Osteocyte (in vitro differentiated cells): ENCODE measurements at places on chromosomes 5 and 9. TPM values are rescaled to one million over a fixed set of nuclear protein-coding genes. Genes with fewer than 3 reads are reported as not detected.

ADAMTSL1 gene
- 1.2 and 1.5 TPM in 2 replicates for total RNA-seq

UBAP2 gene
- 39.9 and 40.6 TPM in 2 replicates for total RNA-seq

QRFP gene
- total RNA-seq: not detected in 2 replicates

UQCRQ gene
- 371 and 387 TPM in 2 replicates for total RNA-seq

- DNase-seq: no peak
Measured at GRCh38 chr9:93355827-93356226, 95.7 kb upstream of the FAM120A start.

DNA sequence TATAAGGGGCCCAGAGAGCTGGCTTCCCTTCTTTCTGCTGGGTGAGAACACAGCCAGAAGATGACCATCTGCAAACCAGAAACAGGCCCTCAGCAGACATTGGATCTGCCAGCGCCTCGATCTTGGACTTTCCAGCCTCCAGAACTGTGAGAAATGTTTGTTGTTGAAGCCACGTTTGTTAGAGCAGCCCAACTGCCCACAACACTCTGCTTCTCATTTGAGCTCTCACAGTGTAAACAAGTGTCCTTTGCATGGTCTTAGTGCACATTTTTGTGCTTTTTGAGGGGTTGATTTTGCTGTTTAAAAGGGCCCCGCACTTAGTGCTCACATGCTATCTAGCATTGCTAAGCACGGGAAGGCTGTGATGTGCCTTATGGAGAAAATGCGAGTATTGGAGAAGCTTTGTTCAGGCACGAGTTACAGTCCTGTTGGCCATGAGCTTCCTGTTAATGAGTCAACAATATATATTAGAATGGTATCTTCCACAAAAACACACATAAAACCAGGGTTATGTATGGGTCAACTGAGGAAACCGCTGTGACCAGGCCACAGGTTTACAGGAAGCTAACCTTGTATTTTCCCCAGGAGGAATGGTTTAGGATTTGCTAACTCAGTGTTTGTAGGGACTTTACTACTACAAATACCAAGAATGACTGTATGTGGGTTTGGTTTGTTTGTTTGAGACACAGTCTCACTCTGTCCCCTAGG is 11.9 kb downstream of the CMBL start:
- DNase-seq: no peak

DNA sequence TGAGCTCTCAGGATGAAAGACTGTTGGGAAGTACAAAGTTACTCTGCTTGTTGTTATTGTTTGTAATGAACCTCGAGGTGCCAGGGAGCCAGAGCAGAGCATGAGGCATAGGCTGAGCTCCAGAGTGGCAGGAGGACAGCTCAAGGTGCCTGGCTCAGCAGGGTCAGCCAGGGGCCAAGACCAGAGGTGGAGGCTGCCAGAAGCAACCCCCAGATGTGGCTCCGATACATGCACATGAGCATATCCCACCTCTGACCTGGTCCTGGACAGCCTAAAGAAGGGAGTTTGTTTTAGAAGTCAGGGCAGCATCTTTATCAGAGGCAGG is 105.6 kb downstream of the PSD2 start:
- DNase-seq: no peak

GRCh38 chr9:136516191-136516654 is 29.6 kb downstream of the NOTCH1 start:
- DNase-seq: no peak

DNA sequence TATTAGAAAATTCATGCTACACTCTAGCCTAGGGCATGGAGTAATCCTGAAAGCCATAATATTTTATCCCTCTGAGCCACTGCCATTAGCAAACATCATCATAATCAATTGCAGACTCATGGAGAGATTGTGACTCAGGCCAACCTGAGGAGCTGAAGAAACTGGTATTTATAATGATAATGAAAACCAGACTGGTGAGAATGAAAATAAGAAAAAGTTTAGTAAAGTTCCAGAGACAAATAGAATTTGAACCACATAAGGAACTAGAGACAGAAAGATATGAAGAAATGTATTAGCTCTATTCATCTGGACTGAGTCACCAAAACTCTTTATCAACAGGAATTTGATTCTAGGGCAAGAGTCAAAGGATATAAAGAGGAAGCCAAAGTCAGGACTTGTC is 158.7 kb downstream of the DRD1 start:
- DNase-seq: no peak

ENTREP1 gene
- 0.24 and 0.26 TPM in 2 replicates for total RNA-seq

- no peak for DNase-seq
Measured at GRCh38 chr5:30099634-30100033, 1093.9 kb upstream of the CDH6 start.

DNA sequence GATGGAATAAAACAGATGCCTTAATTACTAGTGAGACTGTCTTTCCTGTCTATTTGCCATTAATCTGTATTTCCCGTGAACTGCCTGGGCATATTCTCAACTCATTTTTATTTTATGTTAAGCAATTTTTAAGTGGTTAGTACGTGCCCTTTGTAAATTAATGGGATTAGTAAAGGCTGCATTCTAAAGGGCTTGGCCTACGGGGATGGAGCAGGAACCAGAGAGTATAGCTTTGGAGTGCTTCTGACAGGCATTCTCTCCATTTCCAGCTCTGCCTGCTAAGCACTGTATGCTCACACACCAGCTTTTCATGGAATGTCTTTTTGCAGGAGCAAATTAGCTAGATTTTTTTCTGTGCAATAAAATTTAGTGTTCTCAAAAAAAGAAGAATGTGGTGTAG is 241.2 kb downstream of the MCTP1 start:
- DNase-seq: no peak

DNA sequence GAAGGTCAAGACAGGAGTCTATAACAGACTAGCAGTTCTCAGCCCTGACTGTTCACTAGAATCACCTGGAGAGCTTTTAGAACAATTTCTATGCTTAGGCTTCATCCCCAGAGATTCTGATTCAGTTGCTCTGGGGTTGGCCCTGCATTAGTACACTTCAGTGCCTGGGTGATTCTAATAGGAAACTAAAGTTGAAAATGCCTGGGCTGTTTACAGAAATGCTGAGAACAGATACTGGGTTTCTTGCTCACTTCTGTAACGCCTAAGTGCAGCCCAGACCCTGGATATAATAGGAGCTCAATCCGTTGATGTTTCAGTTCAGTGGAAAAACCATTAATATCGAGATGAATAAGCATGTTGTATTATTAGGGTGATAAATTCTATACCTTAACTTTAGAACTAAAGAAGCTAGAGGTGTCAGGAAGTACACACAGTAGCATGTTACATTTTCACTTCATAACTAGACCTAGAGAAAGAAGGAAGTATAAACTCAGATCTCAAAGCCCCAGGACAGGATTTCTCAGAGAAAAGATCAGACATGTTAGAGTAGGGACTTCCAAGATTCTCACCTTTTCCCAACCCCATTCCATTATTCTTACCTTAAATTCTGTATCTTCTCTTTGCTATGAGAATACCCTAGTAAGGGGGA is 20.4 kb downstream of the HAVCR2 start:
- DNase-seq: no peak

DNA sequence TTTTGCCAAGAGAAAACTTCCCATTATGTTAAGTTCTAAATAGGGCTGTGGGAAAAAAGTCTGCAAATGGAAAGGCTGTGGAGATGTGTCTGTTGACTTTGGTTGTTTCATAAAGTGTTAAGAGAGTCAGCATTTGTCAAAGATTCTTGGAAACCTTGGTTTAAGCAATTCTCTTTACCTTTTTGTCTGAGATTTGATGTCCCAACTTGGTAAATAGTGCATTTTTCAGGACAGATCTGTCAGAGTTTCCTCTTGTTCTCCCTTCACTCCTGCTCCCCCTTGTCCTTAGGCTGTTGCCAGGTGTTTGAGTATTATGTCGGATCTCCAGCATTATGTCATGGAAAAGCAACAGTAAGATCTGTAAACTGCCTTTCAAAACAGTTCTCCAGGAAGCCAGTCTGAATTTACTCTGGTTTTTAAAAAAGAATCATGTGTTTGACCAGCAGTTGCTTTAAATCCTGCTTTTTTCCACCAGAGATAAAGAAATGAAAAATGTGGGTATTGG is 79.1 kb upstream of the ADAMTSL1 start:
- DNase-seq: no peak

- no peak for DNase-seq
Measured at GRCh38 chr9:79569814-79570447, 1.8 kb upstream of the TLE4 start.

DNA sequence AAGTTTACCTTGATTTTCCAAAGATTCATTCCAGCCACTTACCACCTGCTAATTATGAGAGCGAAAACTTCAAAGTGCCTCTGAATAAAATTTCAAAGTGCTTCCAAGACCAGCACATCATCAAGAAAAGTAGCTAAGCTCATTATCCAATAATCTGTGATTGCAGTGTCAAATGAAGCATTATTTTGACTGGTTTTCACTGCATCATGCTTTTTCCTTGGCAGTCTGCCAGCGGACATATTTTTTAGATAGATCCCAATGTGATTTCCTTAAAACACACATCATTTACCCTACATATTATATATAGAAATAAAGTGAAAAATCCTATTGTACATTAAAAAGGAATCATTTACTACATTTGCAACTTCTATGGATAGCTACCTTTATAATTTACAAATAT is 508.6 kb upstream of the FAM174A start:
- no peak for DNase-seq

DNA sequence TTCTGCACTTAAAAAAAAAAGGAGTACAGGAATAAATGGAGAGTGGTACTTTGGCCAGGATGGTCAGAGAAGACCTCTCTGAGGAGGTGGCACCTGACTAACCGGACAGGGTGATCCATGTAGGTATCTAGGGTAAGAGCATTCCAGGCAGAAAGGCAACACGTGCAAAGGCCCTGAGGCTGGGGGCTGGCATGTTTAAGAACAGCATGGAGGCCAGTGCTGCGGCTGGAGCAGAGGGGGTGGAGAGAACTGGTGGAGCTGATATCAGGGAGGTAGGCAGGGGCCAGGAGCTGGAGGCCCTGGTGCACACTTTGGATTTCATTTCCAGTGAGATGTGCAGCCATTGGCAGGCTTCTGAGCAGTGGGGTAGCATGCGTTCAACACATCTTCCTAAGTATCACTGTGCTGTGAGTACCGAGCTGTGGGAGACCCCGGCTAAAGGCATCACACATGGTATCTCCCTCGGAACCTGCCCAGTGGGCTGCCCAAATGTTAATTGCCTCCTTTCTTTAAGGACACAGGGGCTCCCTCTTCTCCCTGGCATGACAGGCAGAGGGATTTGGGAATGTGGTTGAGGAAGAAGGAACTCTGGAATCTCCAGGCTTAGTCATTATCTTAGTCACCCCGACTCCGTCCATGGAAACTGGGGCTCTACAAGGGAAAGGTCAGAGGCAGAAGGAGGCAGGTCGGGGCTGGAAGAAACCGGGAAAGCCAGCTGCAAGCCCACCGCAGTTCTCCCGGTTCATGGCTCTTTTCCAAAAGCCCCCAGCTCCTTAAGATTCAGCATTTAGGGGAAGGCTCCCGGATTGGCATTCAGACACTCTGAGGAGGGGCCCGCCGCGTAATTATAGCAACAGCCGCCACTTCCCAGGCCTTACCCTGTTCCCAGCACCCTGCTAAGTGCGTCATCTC is 18.6 kb downstream of the SLC6A7 start:
- DNase-seq: no peak

TTC23L gene
- 0.59 TPM in 1 of 2 replicates, not detected in the other for total RNA-seq

GRCh38 chr5:174381241-174381640 is 335.7 kb downstream of the NSG2 start:
- no peak for DNase-seq

HEMGN gene
- not detected in 2 replicates for total RNA-seq

RELL2 gene
- total RNA-seq: 5.4 and 6.1 TPM in 2 replicates

GRCh38 chr5:154397652-154398406 is 48.0 kb upstream of the SAP30L start:
- DNase-seq: no peak

GRCh38 chr9:136187683-136188586 is 17.0 kb downstream of the LHX3 start:
- no peak for DNase-seq

DNA sequence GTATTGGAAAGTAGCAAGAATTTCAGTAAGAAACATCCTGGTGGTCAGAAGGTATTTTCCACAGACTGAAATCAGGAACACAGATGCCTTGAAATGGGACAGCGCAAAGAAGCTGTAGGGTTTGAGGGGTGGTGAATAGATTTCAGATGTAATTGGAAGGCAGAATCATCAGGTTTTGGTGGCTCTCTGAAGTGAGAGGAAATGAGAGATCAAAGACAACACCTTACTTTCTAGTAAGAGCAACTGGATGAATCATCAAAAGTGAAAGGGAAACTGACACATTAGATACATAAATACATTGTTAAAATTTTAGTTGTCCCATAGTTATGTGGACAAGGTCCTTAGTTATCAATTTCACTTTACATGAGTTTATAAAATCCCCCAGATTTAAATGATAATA is 188.2 kb upstream of the SLC27A6 start:
- DNase-seq: no peak

FOCAD gene
- 38.4 and 47.7 TPM in 2 replicates for total RNA-seq

GRCh38 chr5:56116599-56117141 is 116.5 kb downstream of the ANKRD55 start:
- DNase-seq: no peak

DNA sequence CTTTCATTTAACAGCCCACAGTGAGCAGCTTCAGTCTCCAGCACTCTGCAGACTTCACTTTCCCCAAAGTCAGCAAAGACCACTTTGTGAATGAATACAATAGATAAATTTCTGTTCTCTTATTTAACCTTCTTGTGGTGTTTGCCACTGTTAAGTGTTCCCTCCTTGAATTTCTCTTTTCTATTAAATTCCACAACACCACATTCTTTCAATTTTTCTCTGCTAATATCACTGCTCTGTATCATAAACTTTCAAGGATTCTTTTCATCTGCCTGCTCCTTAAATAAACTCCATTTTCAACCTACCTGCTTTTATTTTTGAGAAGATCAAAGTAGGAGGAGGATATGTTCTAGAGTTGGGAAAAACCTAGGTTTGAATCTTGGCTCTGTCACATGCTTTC is 739.5 kb upstream of the GRAMD2B start:
- DNase-seq: no peak

GRCh38 chr9:114988962-114989599 is 58.7 kb upstream of the TNFSF8 start:
- no peak for DNase-seq

PCDHGA6 gene
- total RNA-seq: 0.18 and 0.21 TPM in 2 replicates

DNA sequence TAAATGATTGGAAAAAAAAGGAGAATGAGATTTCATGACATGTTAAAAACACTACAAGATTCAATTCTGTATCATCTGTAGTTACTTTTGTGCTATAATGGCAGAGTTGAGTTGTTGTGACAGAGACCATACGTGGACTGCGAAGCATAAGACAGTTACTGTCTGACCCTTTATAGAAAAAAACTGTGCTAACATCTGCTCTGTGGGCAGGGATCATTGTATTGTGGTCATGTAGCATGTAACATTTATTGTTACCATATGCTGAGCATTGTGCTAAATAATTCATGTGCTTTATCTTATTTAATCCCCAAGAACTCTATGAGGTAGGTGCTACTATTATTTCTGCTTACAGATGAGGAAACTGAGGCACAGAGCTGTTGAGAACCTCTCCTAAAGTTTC is 147.3 kb upstream of the HMHB1 start:
- no peak for DNase-seq
